ENCODE measurements at places on chromosomes 6 and 20. TPM values are rescaled to one million over a fixed set of nuclear protein-coding genes. Genes with fewer than 3 reads are reported as not detected.

The MOXD1 gene
- total RNA-seq = 24.0 TPM

The FRK gene
- 7.2 TPM for total RNA-seq

The DZANK1 gene
- total RNA-seq = 2.7 TPM

The ARFGEF3 gene
- 27.2 TPM for total RNA-seq

The SLC12A5 gene
- total RNA-seq = 2.0 TPM

The ZSCAN31 gene
- 28.5 TPM for total RNA-seq

The RBM24 gene
- total RNA-seq = 0.49 TPM

The SLC22A3 gene
- total RNA-seq = 30.6 TPM

The BTN1A1 gene
- total RNA-seq = not detected

The ADGRF1 gene
- total RNA-seq = 12.9 TPM

The MEI4 gene
- not detected for total RNA-seq
